Smooth muscle cell of the pulmonary artery (primary cell): ENCODE measurements at places on chromosomes 6 and 20. TPM values are rescaled to one million over a fixed set of nuclear protein-coding genes. Genes with fewer than 3 reads are reported as not detected.

The PTCRA gene
- not detected in 2 replicates for total RNA-seq

The PXT1 gene
- 0.03 and 0.13 TPM in 2 replicates for total RNA-seq

The OVOL2 gene
- total RNA-seq, result not detected in 2 replicates

The C6orf120 gene
- total RNA-seq, result 45.2 and 47.6 TPM in 2 replicates

The SSTR4 gene
- total RNA-seq, result 0.07 TPM in 1 of 2 replicates, not detected in the other

The CGA gene
- not detected in 2 replicates for total RNA-seq

The ANGPT4 gene
- total RNA-seq, result not detected in 2 replicates

The SRMS gene
- total RNA-seq, result not detected in 2 replicates
